RPMI7951 (cell line): ENCODE measurements at places on chromosomes 11 and 22. TPM values are rescaled to one million over a fixed set of nuclear protein-coding genes. Genes with fewer than 3 reads are reported as not detected.

Gene ROBO4
- total RNA-seq, result 8.9 and 9.6 TPM in 2 replicates

Gene ZNRF3
- 2.3 and 2.7 TPM in 2 replicates for total RNA-seq

Gene HBE1
- 4.6 and 6.4 TPM in 2 replicates for total RNA-seq

Gene ARHGAP8
- total RNA-seq, result not detected in 2 replicates

Gene RAG2
- not detected in 2 replicates for total RNA-seq

Gene TUBA8
- 0.39 and 0.48 TPM in 2 replicates for total RNA-seq

Gene ENTHD1
- total RNA-seq, result not detected in 2 replicates

Gene MYRF
- 0.10 and 0.12 TPM in 2 replicates for total RNA-seq

Gene DEFB131B
- total RNA-seq, result not detected in 2 replicates

Gene OR5J2
- not detected in 2 replicates for total RNA-seq

Gene OR8D1
- total RNA-seq, result not detected in 2 replicates

Gene FIBIN
- not detected in 2 replicates for total RNA-seq

Gene GLB1L3
- not detected in 2 replicates for total RNA-seq

Gene MS4A15
- not detected in 2 replicates for total RNA-seq

Gene H19
- 0.72 and 1.9 TPM in 2 replicates for total RNA-seq

Gene PACS1
- total RNA-seq, result 16.7 and 19.1 TPM in 2 replicates

DNA sequence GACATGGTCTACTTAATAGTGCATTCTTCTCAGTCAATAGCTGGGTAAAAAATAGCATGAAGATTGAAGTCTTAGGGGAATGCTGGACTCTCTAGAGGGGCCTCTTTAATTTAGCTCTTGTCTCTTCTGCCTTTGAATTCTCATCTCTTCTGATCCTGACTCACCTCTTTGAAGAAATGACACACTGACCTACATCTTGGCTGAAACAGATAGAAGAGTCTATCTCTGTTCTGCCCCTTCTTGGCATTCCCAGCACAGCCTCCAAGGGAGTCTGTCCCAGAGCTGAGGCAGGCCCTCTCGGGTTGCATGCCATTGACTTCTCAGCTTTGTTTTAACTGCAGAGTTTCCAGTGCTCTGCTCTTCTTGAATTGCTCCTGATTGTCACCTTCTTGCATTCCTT is 55.7 kb downstream of the PTPRJ start:
- peak; percentile 54 for DNase-seq

DNA sequence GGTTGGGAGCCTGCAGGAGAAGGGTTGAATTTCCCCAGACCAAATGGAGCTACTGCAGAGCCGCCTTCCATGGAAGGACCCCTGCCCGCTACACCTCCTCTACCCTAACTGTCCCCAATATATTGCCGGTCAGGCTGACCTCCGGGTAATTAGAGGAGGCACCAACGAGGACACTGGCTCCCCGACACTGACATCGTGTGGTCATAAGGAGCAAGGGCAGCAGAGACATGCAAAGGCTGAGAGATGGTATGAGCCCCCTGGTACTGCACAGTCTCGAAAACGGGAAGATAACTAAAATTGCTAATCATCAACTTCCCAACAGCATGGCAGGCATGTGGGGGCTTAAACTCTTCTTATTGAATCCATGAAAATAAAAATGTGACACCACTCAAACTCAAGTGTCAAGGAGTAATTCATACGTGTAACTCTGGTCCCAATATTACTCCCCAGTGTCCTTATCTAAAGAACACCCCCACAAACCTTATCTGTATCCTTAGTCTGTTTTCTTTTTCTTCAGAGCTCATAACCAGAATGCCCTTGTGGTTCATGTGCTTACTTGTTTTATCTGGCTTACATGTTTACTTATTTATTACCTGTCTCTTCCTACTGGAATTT is 4.4 kb downstream of the CAVIN3 start:
- DNase-seq, result peak; percentile 64

DNA sequence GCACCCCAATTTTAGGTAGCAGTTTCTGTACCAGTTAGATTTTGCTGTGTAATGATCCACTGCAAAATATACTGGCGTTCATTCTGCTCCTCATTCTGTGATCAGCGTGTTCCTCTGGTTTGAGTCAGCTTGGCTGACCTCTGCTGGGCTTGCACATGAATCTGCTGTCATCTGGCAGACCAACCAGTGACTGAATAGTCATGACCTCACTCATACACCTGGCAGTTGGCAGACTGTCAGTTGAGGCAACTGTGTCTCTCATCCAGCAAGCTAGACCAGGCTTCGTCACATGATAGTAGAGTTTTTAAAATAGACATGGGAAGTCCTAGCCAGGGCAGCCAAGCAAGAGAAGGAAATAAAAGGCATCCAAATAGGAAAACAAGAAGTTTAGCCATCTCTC is 316.3 kb upstream of the LARGE1 start:
- no peak for DNase-seq

DNA sequence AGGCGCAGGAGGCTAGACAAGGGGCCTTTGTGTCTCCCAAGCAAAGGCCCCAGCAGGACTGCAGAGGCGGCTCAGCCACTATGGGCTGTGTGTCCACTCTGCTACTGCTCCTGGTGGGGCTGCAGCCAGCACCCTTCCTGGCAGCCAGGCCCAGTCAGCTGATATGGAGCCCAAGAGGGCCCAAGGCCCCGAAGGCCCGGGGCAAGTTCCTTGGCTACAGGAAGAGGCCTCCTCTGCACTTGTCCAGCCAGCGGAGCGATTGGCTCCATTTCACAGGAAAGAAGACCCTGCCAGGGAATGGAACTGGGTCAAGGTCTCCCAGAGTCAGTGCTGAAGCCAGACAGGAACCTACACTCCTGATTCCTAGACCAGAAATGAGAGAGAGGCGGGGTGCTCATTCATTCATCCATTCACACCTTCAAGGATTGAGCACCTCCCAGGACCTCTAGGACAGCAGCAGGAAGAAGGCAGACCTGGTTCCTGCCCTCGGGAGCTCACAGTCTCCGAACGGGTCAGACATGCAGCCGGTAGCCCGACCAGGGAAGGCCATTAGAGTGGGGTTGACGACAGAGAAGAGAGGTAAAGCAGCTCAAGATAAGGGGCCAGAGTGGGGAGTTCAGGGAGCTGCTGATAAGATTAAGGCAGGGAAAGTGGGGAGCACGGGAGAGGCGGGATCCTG is 811 bp upstream of the P2RY2 start:
- no peak for DNase-seq

GRCh38 chr11:56474729-56475235 is 1.6 kb upstream of the OR5M3 start:
- DNase-seq, result no peak

- DNase-seq, result no peak
Measured at GRCh38 chr22:36409911-36410756, 22.4 kb upstream of the MYH9 start.

GRCh38 chr11:33040033-33040861 is 875 bp downstream of the TCP11L1 start:
- DNase-seq, result peak; percentile 14

DNA sequence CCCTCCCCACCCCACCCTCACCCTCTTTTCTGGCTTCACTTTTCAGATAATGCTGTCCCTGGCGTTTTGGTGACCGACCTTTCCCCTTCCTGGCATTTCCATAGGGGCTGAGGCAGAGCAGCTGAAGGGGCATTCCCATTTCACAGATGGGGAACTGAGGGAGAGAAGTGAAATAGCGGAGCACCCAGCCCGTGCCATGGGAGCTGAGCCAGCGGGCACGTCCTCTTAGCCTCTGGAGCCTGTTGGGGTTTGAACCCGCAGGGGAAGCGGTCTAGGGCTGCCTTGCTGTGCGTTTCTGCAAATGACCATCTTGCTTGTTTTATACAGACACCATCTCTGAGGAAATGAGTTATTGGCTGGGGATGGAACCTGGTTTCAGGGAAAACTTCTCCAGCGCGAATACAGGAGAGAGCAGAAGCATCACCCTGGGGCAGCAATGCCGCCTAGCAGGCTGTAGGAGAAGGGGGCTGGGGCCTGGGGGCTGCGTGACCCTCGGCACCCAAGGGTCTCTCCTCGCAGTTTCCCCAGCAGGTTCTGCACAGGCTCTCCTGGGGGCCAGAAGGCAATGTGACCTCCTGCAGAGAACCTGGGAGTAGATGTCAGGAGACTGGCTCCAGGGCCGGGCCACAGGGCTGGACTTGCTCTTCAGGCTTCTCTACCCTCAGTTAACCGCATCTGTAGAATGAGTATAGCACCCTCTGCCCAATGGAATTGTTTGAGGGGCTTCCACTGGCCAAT is 1.5 kb downstream of the PTPRJ start:
- no peak for DNase-seq

- no peak for DNase-seq
Measured at GRCh38 chr22:24406322-24407277, 20.8 kb upstream of the ADORA2A start.

- no peak for DNase-seq
Measured at GRCh38 chr22:23240639-23241389, 60.5 kb downstream of the BCR start.

DNA sequence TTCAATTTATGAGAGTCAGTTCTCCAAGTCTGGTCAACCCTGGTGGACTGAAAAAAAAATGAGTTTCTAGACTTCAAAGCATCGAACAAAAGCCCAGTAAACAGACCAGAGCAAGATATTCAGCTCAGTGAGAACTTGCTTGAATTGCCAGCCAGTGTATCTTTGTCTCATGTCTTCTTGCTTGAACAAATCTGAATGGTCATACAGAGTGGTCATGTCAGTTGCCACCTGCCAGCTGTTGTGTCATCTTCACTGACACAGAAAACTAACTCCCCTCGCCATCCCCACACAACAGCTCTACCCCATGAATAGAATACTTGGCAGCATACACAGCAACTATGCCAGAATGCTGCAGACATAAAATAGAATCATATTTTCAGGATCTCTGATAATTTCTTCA is 27.5 kb upstream of the CALCB start:
- DNase-seq, result no peak

- DNase-seq, result peak; percentile 81
Measured at GRCh38 chr11:120337355-120338106, 1.3 kb downstream of the ARHGEF12 start.

DNA sequence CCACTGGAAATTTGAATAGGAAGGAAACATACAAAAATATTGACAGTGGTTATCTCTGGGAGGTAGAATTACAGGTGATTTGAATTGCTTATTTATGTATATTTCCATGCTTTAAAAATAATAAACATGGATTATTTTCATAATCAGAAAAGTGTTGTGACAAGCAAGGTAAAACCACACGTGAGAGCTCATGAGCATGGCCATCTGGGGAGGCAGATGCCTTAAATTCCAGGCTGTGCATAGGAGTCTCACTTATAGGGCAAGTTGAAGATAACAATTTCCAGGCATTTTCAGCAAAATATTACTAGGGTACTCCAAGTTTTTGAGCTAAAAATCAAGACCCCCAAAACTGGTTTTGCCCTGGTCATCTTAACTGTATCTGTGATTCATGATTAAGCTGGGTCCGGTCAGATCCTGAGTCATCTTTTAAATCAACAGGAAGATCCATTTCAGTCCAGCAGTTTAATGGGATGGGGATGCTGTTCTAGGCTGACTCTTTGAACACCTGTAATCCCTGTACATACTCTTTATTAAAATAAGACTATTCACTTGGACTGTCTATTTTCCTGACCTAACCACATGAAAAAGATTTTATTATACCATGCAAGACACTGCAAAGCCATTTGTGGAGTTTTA is 115.8 kb upstream of the NARS2 start:
- peak; percentile 42 for DNase-seq

GRCh38 chr22:48689206-48689605 is 1138.5 kb downstream of the BRD1 start:
- DNase-seq, result no peak

DNA sequence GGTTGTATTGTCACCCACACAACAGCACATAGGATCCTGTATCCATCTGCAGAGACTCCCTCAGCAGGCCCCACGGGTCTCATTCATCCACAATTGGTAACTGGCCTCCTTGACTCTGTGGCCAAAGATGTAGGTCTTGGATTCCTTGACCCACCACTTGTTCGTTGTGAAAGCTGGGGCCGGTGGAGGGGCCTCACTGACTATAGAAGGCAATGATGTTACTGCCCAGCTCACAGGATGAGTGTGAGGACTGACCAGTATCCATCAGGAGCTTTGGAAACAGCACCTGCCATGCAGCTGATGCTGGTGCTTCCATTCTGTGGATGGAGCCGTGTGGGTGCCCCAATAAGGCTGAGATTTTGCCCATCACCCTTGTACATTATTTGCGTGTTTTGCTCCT is 615.7 kb downstream of the BRD1 start:
- DNase-seq, result no peak

DNA sequence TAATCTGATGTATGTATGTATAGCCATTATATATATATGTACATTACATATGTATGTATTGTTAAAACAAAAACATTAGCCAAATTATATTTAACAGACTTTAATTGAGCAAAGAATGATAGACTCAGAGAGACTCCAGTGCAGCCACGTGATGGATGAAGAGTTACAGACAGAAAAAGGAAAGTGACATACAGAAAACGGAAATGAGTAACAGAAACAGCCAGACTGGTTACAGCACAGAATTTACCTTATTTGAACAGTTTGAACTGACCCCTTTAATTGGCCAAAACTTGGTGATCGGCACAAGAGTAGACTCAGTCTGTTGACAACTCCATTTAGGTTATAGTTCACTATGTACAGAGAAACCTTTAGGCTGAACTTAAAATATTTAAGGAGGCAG is 35.0 kb downstream of the CHORDC1 start:
- no peak for DNase-seq

- DNase-seq, result peak; percentile 2
Measured at GRCh38 chr22:17035246-17035645, 27.2 kb upstream of the GAB4 start.

DNA sequence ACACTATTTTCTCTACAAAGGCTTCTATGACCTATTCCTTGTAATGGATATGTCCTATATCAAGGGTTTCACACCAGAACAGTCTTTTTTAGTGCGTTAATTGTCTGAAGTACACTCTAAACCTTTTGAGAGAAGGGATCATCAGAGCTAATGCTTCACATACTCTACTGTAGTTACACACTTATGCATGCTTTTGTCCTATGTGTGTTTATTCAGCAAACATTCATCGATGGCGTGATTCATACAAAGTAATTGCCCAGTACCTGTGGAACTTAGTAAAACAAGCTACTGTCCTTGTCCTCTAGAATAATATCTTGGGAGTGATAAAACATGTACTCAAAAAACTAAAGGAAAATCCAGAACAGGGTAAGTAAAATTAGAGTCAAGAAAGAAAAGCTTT is 139.2 kb downstream of the GUCY1A2 start:
- no peak for DNase-seq

DNA sequence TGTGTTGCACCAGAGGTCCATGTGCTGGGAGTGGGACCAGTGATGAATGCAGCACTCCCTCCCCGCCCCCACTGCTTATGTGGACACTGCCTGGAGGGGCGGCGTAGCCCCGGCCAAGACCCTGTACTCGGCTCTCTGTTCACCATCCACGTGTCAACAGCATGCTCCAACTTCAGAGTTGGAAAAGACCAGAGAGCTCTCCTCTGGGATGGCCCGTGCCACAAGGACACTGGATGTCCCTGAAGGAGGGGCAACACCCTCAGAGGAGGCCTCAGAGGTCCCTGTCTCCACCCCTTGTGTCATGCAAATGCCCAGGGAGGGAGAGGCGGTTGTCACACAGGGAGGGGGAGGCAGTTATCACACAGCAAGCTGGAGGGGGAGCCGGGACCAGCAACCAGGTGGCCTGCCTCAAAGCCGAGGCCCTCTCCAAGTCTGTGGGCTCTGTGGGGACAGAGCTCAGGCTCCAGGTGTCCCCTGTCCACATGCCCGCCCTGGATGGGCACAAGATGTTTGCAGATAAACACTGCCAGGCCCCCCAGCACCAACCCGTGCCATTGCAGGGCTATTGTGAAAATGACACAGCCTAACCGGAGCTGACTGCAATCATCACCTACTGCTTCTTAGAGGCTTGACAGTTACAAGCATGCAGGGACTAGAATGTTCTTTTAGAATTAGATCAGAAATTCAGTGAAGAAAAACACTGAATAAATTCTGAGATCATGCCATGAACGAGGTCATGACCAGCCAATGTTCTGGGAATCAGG is 121.1 kb downstream of the PHF21B start:
- no peak for DNase-seq

- peak; percentile 77 for DNase-seq
Measured at GRCh38 chr11:59171508-59172322, at the start of gene DTX4. TSS of gene DTX4 (plus strand) at chr11:59172132. CDS start at chr11:59172596, 464 bp downstream.
